ENCODE measurements at places on chromosomes 12 and 14.

GRCh38 chr14:28596391-28596790 is 170.2 kb upstream of the FOXG1 start:
- no peak for DNase-seq

- no peak for DNase-seq
Measured at GRCh38 chr12:74820324-74820723, 282.7 kb downstream of the ATXN7L3B start.

DNA sequence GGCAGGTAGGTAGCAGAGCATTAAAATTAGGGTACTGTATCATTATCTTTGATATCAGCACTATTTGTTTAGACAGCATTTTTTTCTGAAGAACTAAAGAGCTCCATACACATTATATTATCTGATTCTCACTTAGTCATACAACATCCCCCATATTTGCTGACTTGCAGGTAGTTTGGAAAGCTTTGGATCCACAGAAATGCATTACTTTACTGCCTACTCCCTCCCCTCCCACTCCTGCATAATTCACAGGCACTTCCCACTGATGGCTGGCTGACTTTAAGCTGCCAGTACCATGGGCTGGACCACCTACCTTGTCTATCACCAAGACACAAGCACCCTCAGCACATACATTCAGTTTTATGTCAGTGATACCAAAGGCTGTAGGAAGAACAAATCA is 110.4 kb downstream of the SLC8A3 start:
- no peak for DNase-seq

GRCh38 chr12:9707356-9707755 is 25.5 kb downstream of the CLECL1 start:
- DNase-seq, result no peak

DNA sequence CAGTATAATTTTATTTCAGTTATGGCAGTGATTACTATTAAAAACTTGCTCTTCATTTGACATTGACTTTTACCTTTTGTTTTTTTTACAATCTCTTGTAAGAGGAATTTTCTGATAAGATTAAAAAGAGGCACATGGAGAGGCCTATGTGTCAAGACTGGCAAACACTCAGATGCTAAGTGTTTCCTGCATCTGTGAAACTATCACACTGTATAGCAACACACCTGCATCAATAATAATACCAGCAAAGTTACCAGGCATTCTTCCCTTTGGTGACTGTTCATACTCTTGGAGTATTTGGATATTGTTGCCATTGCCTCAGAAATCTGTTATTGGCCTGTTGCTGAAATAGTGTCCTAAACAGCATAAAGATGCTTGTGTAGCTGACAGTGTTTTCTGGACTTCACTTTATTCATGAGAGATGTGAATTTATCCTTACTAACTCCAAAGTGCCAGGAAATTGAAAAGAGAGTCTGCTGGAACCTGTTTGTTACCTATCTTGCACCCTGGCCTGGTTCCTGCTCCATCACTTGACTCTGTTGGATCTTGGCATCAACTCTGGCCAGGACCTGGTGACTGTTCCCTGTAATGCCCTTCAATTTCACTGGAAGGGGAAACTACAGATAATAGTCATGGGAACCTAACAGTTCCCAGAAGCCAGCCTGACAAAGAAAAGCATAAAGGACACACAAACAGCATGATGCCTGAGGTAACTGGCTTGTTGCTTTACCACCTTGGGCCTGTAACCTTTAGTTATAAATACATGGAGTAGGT is 19.8 kb downstream of the SLC16A7 start:
- no peak for DNase-seq

DNA sequence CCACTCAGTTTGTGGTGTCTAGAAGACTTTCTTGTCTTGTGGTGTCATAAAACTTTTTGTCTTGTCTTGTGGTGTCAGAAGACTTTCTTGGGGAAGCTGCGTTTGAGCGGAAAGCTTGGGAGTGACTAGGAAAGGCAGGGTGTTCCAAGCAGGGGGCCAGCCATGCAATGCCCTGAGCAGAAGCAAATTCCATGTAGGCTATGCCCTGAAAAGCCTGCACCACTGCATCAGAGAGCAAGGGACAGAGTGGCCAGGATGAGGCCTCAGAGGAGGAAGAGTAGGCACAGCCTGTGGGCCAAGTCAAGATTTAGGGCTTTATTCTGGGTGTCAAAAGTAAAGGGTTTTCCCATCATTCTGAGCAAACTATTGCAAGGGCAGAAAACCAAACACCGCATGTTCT is 14.5 kb downstream of the KRT8 start:
- no peak for DNase-seq

GRCh38 chr12:42607584-42608058 is 18.1 kb upstream of the PRICKLE1 start:
- DNase-seq, result no peak

GRCh38 chr12:75571656-75572205 is 60.3 kb upstream of the KRR1 start:
- DNase-seq, result no peak

DNA sequence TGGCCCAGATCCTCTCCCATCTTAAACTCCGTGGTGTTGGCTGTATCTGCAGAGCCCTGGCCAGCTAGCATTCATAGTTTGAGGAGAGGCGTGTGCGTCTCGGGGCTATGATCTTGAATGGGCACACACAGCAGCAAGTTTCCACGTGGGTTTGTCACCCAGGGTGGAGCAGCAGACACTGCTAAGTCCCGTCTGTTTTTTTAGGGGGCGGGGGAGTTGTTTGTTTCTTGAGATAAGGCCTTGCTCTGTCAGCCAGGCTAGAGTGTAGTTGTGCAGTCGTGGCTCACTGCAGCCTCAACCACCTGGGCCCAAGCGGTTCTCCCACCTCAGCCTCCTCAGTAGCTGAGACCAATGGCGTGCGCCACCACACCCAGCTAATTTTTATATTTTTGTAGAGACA is 20.1 kb upstream of the TEX22 start:
- DNase-seq, result no peak

DNA sequence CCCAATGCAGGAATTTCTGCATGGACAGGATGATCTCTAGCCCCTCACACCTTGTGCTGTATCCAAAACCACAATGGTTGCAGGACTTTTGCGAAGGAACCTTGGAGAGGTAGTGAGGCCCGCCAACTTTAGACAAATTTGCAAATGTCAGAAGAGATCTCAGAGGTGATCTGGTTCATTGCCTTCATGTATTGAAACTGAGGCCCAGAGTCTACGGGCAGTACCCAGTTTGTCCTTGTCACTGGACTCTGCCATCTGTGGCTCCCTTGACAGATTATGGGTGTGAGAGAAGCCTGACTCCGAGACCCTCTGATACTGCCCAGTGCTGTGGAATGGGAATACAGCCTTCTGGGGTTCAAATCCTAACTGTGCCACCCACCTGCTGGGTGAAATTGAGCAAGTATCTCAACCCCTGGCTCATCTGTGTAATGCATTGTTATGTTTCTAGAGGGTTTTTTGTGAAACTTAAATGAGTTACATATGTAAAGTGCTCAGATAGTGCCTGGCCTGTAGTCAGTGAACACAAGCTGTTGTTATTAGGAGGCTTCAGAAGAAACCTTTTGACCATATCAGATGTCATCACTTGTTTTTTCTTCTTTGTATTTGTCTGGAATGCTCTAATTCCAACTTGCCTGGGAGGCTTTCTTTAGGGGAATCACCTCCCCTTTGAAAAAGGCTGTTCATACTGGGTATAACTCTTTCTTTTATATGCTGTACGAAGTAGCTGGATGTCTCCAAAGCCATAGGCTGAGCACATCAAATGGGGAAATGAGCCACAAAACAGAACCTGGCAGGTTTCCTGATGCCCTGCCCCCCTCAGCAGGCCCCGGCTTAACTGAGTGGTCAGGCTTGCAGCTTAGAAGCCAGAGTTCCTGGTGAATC is 71.4 kb upstream of the SRSF5 start:
- no peak for DNase-seq

GRCh38 chr12:2647186-2647585 is 147.6 kb upstream of the FKBP4 start:
- no peak for DNase-seq

Data from activated CD4-positive, alpha-beta T cell treated with anti-CD3 and anti-CD28 coated beads, Interleukin-2, amount 50 U/mL, for 1 hour (primary cell).